ENCODE measurements at places on chromosomes 7 and 10.

DNA sequence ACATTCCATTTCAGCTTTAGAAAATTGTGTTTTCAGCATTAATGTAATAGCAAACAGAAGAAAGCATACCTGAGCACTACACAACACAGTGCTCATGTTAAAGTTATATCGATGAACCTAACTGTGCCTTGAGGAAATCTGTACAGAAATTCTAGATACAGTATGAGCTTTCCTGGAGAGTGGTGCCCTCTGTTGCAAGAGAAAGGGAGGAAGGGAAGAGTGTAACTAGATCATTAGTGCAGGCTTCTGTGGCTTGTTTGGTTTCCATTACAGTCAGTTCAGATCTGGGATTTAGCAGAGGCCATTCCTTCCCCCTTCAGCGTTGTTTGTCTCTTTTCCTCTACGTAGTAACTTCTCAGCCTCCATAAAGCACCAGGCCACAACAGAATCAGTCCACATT is 139.7 kb downstream of the HTR7 start:
- DNase-seq = no peak

DNA sequence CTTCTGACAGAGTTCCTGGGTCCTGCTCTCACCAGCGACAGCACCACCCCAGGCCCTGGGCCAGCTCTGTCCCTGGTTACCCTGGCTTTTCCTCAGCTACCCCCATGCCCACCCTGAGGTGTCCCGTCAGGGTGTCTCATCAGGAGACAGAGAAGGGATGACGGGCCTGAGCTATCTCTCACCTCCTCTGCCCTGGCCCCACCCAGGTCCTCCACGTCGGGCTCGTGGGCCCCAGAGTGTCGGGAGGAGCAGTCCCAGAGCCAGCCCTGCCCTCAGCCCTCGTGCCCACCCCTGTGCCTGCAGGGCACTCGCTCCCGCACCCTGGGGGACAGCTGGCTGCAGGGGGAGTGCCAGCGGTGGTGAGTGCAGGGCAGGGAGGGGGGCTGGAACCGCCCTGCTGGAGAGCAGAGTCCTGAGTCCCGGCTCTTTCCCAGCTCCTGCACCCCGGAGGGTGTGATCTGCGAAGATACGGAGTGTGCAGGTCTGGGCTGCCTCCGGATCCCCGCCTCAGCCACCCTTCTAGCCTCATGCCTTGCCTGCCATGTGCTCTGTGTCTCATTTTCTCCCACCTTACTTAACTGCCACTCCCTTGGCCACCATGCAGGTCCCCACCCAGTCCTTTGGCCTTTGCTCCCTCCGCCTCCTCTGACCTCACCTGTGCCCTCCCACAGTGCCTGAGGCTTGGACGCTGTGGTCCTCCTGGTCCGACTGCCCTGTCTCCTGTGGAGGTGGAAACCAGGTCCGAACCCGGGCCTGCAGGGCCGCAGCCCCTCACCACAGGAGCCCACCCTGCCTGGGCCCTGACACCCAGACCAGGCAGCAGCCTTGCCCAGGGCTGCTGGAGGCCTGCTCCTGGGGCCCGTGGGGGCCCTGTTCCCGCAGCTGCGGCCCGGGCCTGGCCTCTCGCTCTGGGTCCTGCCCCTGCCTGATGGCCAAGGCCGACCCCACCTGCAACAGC is 16.7 kb upstream of the ZNF862 start:
- no peak for DNase-seq

DNA sequence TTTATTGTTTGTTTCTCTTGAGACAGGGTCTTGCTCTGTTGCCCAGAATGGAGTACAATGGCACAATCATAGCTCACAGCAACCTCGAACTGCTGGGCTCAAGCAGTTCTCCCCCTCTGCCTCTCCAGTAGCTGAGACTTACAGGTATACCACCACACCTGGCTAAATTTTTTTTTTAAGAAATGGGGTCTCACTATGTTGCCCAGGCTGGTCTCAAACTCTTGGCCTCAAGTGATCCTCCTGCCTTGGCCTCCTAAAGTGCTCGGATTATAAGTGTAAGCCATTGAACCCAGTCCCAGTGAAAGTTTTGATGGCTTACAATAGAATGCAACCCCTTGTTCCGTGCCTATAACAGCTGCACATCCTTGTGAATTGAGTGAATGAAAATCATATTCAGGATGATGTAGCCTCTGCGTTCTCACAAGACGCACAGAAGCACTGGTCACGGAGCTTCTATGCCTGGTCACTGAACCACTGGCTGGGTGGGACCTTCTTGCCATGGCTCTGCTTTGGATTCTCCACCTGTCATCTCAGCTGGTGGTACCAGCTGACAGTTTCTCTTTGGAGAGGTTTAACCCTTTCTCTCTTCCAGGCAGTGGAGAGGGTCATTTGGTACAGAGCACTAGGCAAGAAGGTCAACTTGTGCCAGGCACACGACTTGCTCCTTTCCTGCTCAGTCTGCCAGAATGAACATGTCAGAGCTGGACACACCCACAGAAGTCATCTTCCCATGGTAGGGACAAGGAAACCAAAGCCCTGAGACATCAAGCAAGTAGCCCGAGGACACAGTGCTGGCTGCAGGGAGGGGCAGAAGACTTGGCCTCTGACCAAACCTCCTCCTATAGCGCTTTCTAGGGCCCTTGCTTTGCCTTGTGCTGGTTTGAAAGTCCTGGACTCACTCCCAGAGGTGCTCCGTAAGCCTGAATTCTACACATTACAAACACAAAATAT is 89.6 kb downstream of the ATXN7L1 start:
- no peak for DNase-seq

- DNase-seq = no peak
These were observed 118.3 kb upstream of the KMT2E start for GRCh38 chr7:104895522-104896236.

DNA sequence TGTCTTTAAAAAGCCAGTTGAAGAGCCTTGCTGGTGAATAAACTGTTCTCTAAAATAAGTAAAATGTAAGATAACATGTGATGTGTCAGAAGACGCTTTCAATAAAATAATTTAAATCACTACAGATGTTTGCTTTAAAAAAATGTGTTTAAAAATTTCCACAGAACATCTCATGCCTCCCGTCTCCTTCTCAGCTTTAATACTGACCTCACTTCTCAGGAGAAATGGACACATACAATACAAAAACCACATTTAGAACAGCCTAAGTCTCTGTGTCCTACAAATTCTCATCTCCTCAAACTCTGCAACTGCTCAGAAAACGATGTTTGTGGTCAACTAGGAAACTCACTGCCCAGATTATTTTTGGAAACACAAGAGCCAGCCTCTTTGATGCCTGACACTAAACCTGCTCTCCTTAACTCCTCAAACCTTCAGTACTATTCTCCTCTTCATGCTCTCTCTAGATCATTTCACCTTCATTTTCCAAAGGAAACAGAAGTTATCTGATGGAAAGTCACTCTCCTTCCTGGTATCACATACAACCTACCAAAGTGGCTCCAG is 120.3 kb downstream of the ZNF438 start:
- no peak for DNase-seq

- DNase-seq = no peak
These were observed 619 bp downstream of the EXOC4 start for GRCh38 chr7:133253519-133253875.

DNA sequence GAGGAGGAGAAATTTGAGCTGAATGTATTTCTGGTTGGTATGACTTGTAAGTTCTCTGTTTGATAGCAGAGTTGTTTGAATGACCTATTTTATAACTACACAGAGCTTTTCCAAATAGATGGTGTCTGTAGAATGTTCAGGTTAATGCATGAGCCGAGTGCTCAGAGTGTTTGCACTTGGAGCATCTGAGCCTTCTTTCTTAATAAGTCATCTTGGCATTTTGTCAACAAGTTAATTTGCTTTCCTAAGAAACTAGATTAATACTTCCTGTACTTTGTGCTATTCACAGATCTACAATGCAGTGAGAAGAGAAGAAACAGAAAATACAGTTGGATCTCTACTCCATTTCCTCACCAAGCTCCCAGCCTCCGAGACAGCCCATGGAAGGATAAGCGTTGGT is 138.2 kb downstream of the PLCE1 start:
- no peak for DNase-seq

DNA sequence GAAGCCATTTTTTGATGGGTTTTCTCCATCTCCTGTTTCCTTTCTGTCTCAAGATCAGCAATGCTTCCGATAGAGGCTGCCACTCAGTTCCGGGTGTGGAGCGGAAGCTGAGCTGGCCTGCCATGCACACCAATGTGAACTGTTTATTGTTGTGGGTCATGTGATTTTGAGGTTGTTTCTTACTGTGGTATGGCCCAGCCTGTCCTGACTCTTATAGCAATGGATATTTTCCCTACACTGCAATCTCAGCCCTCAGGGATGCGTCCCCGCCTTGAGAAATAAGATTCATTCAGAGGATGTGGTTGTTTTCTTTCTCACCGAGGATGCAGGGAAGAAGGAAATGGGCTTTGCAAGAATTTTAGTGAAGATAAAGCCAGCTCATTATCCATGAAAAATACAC is 134.7 kb downstream of the PFKFB3 start:
- no peak for DNase-seq

DNA sequence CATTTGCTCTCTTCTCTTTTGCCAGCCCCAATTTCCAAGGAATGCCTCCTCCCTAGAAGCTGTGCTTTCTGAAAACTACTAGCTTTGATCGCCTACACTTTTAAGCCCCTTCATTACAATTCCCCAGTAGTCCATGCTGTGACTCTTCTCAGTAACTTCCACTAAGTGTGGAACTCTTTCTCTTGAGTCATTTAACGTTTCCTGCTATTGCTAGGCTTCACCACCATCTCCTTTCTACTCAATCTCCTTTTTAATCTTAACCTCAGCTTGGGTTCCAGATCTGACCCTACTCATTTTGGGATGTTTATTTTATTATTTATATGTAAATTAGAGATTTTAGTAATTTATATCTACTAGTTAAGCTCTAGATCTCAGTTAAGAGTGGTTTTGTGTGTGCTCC is 14.4 kb upstream of the SEMA3D start:
- no peak for DNase-seq

GRCh38 chr7:103418241-103418640 is 27.8 kb downstream of the SLC26A5 start:
- no peak for DNase-seq

DNA sequence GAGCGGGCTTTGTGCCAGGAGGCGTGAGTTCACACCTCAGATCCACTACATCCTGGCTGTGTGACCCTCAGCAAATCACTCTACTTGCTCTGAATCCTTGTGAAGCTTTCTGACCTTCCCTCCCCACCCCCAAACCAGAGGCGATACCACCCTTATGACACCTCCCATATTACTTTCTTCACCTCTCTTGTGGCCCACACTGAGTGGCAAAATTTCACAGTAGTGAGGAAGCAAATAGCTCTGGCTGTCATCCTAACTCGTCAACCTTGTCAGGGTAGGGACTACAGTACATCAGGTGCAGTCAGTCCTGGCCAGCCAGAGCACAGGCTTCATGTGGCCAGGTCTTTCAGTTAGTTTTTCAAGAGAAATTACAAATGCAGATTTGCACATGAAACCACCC is 19.1 kb downstream of the COL13A1 start:
- DNase-seq = no peak

DNA sequence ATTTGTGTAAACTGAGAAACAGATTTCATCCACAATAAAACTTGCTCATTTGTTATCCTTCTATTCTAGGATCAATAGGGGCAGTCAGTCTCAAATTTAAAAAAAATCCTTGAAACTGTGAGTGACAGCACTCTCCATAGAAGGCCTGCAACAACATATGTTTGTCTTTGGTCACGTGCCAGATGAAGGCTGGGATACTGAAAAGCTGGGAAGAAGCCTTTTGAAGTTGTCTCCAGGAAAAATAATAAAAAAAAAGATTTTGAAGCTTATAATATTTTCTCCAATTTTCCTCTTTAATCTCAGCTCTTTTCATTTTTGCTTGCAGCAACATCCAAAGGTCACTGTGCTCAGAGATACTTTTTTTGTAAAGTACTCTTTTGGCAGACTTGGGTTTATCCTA is 128.6 kb upstream of the SLC26A5 start:
- DNase-seq = no peak

- DNase-seq = no peak
These were observed 288.3 kb upstream of the MKLN1 start for GRCh38 chr7:131039355-131039762.

GRCh38 chr7:85392789-85393188 is 205.9 kb upstream of the SEMA3D start:
- no peak for DNase-seq

DNA sequence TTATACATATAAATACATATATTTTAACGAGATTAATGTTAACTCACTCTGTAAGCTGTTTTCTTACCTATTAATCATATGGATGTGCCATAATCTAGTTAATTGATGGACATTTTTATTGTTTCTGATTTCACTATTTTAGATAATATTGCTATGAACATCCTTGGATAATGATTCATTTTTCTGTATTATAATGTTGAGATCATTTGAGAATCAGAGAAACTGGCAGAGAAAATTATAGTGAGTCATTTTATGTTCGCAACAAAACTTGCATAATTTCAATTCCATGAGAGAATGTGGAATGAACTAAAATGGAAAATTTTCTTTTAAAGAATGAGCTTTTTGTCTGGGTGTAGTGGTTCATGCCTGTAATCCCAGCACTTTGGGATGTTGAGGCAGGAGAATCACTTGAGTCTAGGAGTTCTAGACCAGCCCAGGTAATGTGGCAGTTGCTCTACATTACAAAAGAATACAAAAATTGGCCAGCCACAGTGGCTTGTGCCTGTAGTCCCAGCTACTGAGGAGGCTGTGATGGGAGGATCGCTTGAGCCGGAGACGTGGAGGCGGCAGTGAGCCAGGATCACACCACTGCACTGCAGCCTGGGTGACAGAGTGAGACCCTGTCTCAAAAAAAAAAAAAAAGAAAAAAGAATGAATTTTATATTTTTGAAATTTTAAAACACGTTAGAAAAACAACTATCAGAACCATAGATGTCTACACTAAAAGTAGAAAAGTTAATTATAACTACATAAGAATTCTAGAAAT is 40.5 kb downstream of the PAPSS2 start:
- DNase-seq = no peak

DNA sequence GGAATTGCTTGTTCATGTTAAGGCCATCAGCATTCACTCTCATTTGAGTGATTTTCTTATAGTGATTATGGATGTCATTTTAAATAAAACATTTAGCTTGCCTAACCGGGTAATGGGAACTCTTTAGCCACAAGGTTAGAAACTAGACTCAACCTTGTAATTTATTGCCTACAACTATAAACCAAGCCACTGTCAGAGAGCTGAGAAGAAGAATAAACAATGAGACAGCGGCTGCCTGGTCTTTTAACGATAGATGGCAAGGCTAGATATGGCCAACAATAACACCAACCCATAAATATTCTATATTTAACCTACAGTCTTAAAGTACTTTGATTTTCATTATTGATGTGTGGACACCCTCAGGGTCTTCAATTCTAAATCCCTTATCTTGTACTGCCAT is 27.8 kb upstream of the INHBA start:
- DNase-seq = no peak

GRCh38 chr7:117810642-117811512 is 62.4 kb downstream of the CTTNBP2 start:
- DNase-seq = no peak

All from stimulated activated CD8-positive, alpha-beta memory T cell treated with anti-CD3 and anti-CD28 coated beads, Interleukin-15, amount 100 ng/mL, for 48 hours (primary cell).